Effector memory CD8-positive, alpha-beta T cell (primary cell): ENCODE measurements at places on chromosomes 7 and 10.

GRCh38 chr7:44187636-44188416 lies 1.4 kb downstream of the GCK start:
- no peak for DNase-seq

DNA sequence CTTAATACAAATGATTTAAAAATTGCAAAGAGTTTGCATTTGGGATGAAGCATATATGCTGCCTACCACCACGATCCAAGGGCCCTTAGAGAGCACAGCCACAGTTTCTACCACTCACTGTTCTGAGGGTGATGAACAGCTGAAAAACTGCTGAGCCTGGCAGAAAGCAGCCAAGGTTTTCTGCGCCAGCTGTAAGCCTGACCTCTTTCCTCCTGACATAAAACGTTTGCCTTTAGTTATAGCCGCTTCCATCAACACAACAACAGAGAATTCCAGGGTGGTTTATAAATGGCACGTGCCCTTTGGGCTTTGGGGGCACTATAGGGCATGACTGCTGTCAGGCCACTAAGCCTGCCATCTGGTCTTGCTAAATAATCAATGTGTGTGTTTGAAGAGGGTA lies 222.8 kb downstream of the RELN start:
- no peak for DNase-seq

DNA sequence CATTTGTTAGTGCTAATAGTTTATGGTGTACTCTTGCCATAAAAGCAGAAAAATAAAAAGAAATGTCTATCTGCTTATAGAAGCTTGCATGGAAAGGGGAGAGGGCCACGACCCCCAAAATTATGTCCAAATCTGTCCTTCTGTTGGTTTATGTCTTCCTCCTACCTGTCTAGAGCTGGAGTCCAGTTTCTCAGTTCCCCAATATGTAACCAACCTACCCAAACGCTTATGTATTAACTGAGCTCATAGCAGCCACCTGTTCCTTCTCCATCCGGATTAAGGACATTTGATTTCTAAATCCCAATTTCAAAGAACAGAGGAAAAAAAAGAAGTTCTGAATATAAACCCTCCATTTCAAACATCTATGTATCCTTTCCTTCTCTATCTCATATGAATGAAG lies 30.3 kb upstream of the TPK1 start:
- no peak for DNase-seq

GRCh38 chr7:157567666-157568065 lies 230.9 kb downstream of the DNAJB6 start:
- DNase-seq: no peak

DNA sequence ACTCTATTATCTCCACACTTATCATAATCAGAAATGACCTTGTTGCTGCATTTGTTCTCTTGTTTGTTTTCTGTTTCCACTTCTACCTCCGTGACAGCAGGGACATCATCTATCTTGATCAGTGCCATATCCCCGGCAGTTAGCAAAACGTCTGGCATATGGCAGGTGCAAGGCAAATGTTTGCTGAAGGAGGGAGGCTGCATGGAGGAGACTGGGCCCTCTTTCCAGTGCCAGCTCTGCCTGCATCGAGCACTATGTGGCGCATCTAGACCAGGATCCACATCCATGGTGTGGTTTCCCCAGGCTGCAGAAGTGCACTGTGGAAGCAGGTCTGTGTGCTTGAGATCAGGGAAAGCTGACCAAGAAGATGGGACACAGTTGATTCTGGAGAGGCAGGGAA lies 181.2 kb downstream of the KCNMA1 start:
- DNase-seq: no peak
